ENCODE measurements at places on chromosomes 3 and 15.
A peak's percentile ranks its signal among the peaks of the same experiment; 100 is the strongest.

- no peak for DNase-seq
Measured at GRCh38 chr3:40780291-40780924, 255.6 kb downstream of the ZNF621 start.

GRCh38 chr15:66472176-66472999, 25.2 kb downstream of the SNAPC5 start:
- DNase-seq, result peak; percentile 25

GRCh38 chr3:161067335-161067734, 37.8 kb downstream of the B3GALNT1 start:
- DNase-seq, result no peak

GRCh38 chr3:23923786-23924185, 6.9 kb downstream of the RPL15 start:
- DNase-seq, result no peak

DNA sequence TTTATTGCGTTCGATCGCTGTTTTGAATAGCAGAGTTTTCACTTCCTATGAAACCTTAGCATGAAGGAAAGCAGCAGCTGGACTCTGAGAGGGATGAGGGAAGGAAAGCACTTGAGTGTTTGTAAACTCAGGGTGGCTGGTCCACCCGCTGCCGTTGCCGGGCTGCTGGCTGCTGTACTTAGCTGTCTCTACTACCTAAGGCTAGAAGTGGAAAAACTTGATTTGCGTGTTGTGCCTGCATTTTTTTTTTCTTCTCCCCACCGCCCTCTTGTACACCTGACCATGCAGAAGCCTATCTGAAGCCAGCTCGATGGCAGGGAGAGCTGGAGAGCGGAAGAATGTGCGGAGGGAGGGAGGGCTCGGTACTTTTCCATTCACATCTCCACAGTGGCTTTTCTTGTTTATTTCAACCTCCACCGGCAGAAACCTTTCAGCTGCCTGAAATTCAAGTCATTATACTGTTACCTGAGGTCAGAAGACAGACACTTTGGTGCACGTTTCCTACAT, 4.8 kb upstream of the BCL6 start:
- no peak for DNase-seq

- no peak for DNase-seq
Measured at GRCh38 chr3:64184621-64185020, 40.6 kb downstream of the PRICKLE2 start.

- DNase-seq, result no peak
Measured at GRCh38 chr3:189896533-189896932, 224.2 kb downstream of the P3H2 start.

DNA sequence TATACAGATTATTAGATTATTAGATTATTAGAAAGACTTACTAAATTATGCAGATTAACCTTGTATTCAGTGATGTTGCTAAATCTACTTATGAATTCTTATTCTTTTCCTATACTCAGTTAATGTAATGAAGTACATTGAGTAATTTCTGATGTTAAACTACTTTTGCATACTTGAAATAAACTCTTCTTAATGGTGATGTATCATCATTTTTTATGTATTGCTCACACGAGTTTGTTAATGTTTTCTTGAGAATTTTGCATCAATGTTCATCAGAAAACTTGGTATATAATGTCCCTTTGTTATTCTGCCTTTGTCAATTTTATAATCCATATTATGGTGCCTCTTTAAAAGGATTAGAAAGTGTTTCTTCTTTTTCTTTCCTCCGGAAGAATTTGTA, 163.2 kb upstream of the COL8A1 start:
- DNase-seq, result peak; percentile 12

GRCh38 chr3:69878254-69878653, 121.3 kb upstream of the SAMMSON start:
- no peak for DNase-seq

- no peak for DNase-seq
Measured at GRCh38 chr3:9951962-9952805, at the start of gene PRRT3. TSS of gene PRRT3 (minus strand) at chr3:9952408. CDS start at chr3:9950115, 2,293 bp downstream.

DNA sequence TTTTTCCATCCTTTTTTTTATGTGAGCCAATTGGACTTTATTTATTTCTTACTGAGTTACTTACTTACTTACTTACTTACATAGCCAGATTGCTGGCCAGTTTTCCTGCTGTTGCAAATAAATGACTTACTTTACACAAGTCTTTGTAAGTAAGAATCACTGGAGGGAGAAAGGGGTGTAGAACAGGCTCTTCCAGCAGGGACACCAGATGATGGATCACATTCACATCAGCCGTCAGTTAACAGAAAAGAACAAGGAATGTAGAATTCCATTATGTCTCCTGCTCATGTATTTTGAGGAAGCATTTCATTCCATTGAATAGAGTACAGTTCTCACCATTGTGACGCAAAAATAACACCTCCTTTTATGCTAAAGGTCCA, 188.6 kb downstream of the FNDC3B start:
- DNase-seq, result no peak

- DNase-seq, result no peak
Measured at GRCh38 chr3:25438791-25439555, 10.9 kb downstream of the RARB start.

- DNase-seq, result no peak
Measured at GRCh38 chr3:45759851-45760250, 36.5 kb downstream of the SLC6A20 start.

- no peak for DNase-seq
Measured at GRCh38 chr3:81585056-81585455, 176.4 kb downstream of the GBE1 start.

GRCh38 chr15:73928971-73929627, 2.8 kb downstream of the LOXL1 start:
- no peak for DNase-seq

Data from fibroblast of skin of left biceps (primary cell).